ENCODE measurements at places on chromosomes 12 and 14.

GRCh38 chr14:102593061-102593824 is 794 bp downstream of the RCOR1 start:
- DNase-seq, result peak; percentile 77

DNA sequence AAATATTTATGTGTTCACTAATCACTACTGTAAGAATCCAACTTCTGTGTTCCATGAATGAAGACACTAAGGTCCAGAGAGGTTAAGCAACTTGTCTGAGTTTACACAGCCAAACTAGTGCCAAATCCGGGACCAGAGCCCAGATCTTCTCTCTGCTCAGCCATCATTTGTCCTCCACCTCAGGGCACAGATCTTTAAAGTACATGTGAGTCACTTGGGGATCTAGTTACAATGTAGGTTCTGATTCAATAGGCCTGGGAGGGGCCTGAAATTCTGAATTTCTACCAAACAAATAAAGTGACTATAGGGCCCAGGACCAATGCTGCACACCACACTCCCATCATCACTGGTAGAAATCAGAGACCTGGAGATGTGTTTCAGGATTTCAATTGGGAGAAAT is 162.9 kb downstream of the GXYLT1 start:
- no peak for DNase-seq

DNA sequence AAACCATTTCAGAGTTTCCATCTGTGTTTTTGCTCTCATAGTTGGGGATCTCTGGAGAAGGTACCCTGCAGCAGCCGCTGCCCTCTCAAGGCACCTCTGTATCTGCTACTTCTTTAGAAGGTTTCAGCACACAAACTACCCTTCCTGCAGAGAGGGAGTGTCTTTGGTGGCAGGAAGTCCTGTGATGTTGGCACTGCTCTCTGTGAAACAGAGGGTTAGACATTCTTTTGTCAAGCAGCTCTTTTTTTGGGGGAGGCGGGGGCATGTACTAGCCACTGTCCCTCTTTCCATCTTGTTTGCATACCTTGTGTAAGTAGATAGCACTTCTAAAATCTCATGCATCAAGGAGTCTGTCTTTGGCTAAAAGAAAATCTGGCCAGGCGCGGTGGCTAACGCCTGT is 352.6 kb downstream of the BMP4 start:
- DNase-seq, result no peak

DNA sequence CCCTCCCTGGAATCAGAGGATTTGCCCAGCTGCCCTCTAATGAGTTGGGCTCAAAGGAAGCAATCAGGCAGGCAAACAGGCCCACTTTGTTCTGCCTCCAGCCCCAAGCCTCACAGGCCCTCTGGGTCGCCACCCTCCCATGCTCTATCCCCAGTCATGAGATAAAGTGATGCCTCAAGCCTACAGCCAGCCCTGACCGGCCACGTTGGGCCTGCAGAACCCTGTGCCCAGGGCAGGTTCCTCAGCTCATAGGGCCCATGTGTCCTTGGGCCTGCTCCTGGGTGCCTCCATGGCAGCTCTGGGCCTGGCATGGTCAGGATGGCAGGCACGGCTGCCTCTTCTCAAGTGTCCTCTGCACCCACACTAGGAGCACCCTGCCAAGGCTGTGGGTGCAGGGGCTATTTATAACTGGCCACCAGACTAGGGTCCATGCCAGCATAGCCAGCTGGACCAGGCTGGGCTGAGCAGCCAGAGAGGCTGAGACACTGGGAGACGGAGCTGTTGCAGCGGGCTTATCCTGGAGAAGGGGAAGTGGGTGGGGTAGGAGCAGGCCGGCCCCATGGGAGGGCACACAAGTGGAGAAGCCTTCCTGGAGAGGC is 20.2 kb downstream of the HDAC7 start:
- no peak for DNase-seq

- DNase-seq, result no peak
Observed at GRCh38 chr14:56073799-56074198, 44.4 kb upstream of the PELI2 start.

GRCh38 chr12:124677552-124678356 is 110.3 kb upstream of the NCOR2 start:
- DNase-seq, result no peak

GRCh38 chr12:107929436-107929835 is 154.9 kb downstream of the ASCL4 start:
- DNase-seq, result no peak

DNA sequence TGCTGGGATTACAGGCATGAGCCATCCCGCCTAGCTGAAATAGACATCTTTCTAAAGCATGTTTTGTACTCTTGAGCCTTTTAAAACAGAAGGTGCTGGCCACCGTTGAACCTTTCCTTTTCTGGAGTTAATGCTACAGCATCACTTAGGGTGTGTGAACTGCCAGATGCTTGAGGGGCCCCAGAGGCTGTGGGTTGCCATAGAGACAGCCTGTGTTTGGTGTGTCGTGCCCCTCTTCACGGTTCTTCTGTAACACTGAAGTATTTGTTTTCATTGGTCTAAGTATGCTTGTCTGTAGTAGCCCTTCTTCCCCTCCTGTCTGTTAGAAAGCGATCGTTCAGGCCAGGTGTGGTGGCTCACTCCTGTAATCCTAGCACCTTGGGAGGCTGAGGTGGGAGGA is 30.8 kb downstream of the PLEKHG3 start:
- DNase-seq, result no peak

DNA sequence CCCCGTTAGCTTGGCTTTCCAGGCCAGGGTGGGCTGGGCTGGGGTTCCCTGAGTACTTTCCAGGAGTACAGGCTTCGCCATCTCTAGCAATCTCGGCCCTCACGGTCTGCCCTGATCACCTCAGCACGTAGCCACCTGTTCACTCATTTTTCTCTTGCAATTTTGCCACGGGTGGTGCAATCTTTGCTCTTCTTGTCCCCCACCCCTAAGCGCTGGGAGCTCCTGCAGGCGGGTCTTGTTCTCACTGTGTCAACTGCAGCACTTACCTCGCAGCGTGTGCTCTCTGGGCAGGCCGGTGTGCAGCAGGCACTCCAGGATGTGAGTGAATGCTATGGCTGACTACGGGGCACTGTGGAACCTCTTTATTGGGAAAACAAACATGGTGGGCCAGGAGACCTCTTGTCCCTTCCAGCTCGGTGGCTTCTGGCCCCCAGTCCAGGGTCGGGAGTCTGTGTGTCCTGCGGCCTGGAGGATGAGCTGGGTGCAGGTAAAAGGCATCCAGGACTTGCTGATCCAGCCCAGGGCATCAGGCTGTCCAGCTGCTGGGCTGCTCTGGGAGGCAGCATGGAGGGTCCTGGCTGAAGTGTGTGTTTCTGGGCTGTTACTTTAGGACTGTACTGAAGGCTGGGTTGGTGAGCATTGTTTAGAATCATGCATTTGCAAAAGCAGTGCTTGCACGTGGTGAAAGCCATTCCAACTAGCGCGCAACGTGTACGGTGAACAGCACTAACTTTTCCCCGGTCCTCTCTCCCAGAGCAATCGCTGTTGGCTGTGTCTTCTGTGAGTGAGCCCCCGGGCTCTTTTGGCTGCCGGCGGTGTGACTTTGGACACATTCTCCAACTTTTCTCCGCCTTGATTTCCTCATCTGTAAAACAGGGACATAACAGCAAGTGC is 1.5 kb upstream of the ULK1 start:
- DNase-seq, result no peak

- no peak for DNase-seq
Observed at GRCh38 chr12:59010941-59011340, 90.6 kb upstream of the LRIG3 start.

DNA sequence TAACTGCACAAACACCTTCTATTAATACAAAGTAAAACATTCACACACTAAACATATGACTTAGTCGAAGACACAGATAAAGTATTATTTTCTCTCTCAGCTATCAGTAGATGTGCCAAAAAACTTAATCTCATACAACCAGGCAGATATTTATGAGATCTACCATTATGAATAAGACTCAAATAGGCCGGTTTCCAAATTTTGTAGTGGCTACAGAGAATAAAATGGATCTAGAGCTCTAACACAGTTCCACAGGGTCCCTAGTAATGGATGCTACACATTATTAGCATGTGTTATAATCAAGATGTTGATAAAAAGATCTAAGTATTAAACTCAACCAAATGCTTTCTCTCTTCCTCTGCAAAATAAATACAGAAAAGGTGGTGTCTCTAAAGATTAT is 10.4 kb downstream of the SAV1 start:
- no peak for DNase-seq

DNA sequence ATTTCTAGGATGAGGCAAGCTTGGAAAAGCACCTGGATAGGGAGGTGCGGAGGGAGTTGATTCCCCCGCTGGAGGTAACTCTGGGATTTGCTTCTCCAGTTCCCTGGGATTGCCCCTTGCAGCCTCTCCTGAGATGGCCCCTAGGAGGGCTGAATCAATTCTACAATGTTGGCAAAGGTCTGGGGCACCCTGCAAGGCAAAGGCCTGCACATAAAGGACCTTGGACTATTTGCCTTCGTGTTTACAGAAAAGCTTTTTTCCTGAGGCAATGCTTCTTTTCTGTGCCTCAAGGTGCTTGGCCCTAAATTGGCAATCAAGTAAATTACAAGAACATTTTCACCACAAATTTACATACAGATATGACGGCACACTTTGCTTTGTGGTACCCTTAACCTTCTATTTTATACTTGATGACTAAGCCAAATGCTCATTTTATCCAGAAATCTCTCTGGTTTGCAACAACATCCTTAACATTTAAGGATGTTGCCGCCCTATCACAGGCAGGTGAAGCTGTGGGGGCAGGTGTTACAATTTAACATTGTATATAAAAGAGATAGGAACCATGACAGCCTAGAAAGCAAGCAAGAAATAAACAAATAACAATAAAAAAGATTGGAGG is 40.3 kb downstream of the TIMELESS start:
- DNase-seq, result no peak

DNA sequence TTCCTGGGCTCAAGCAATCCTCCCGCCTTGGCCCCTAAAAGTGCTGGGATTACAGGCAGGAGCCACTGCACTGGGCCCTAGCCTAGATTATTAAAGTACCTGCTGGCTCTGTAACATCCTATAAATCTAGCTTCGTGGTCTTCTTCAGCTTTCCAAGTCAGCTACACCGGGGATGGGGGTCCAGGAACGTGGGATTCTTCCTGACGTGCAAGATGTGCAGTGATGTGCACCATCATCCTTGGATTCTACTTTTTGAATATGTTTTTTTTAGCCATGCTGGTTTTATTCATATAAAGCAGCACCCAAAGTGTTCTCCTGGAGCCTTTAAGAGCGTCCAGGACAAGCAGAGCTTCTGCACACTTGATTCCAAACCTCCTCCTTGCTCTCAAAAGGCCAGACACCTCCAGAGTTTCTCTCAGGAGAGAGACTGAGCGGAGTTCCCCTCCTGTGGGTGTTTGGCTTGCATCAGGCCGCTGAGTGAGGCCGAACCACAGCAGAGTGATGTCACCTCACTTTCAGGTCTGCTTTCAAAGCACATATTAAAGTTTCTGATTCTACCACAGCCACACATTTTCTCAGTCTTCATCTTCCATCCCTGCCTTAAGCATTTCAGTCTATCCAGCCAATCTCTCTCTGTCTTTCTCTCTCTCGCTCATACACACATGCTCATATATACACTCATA is 33.4 kb downstream of the VCPKMT start:
- DNase-seq, result peak; percentile 91
